Colonic mucosa (tissue), 4 donors: ENCODE measurements at places on chromosomes 2 and 18. TPM values are rescaled to one million over a fixed set of nuclear protein-coding genes. Genes with fewer than 3 reads are reported as not detected.

EPHA4 gene
- 17.1 TPM for total RNA-seq

DNA sequence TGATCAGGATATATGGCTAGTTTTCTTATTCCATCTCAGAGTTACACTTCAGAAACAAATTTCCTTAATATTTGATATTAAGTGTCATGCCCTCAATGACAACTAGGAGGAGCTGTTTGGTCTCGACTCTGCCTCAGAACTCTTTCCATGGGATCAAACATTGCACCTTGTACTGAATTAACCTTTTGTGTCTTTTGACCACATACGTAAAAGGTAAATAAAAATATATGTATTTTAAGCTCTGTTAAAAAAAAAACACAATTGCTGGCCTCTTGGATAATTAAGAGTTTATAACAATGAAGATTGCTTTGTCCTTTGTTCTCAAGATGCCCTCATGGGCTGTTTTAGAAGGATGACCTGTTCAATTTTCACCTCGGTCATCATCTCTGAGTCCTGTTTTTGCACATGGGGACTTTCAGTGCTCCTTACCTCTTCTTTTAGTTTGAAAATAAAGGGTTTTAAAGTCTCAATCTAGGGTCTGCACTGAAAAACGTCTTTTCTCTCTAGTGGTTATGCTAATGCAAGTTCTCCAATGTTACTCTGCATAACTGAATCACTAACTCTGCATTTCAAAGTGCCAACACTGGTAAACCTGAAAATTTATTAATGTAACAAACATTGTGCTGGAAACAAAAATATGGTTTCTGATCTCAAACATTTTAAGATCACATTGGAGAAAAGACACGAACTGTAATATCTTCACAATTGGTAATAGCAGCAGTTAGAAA is 18.8 kb upstream of the FN1 start:
- no peak for DNase-seq

STARD6 gene
- not detected for total RNA-seq

GRCh38 chr2:62501794-62502500 is 4.0 kb downstream of the TMEM17 start:
- no peak for DNase-seq

- DNase-seq = peak; percentile 64
Measured at GRCh38 chr2:42567806-42568400, 529 bp upstream of the MTA3 start.
